ENCODE measurements at places on chromosomes 6 and 20. TPM values are rescaled to one million over a fixed set of nuclear protein-coding genes. Genes with fewer than 3 reads are reported as not detected.

The SMPD2 gene
- total RNA-seq, result 8.3 TPM

The CYP24A1 gene
- not detected for total RNA-seq

The SLC26A8 gene
- total RNA-seq, result not detected

The OR2B6 gene
- not detected for total RNA-seq

The MTFR2 gene
- 8.1 TPM for total RNA-seq

The VWA7 gene
- total RNA-seq, result 0.11 TPM

The PSMB9 gene
- total RNA-seq, result 30.7 TPM

The OGFR gene
- 51.5 TPM for total RNA-seq

The TUBB2B gene
- total RNA-seq, result 0.89 TPM

The KCNB1 gene
- total RNA-seq, result under 0.01 TPM

The FBXL4 gene
- 15.7 TPM for total RNA-seq
